Activated naive CD8-positive, alpha-beta T cell treated with anti-CD3 and anti-CD28 coated beads for 36 hours (primary cell): ENCODE measurements at places on chromosomes 6 and 20. TPM values are rescaled to one million over a fixed set of nuclear protein-coding genes. Genes with fewer than 3 reads are reported as not detected.

C6orf52 gene
- 6.3 TPM for total RNA-seq

- DNase-seq: no peak
- no peak overlapping the region for H3K4me3 ChIP-seq
- no peak overlapping the region for H3K27ac ChIP-seq
- no peaks in the 10 kb centered on the region for H3K36me3 ChIP-seq
- no peaks in the 10 kb centered on the region for H3K27me3 ChIP-seq
Observed at GRCh38 chr6:37624121-37624520, 73.6 kb downstream of the MDGA1 start.

DNA sequence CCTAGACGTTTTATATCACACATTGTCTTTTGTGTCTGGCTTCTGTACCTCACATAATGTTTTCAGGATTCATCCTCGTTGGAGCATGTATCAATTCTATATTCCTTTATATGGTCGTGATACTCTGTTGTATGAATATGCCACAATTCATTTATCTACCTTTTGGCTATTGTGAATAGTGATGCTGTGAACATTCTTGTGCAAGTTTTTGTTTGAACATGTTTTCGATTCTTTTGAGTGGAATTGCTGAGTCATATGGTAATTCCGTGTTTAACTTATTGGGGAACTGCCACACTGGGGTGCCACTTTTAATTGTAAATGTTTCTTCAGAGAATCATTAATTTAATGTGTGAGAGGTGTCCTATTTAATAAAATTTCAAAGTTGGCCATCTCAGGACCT is 101.2 kb downstream of the SLC35B3 start:
- no peak overlapping the region for H3K4me3 ChIP-seq
- H3K36me3 ChIP-seq: no peaks in the 10 kb centered on the region
- no peak for DNase-seq
- H3K27me3 ChIP-seq: no peaks in the 10 kb centered on the region
- peaks cover 3% of the 10 kb centered on the region for H3K4me1 ChIP-seq

- peaks cover 28% of the 10 kb centered on the region for H3K36me3 ChIP-seq
- no peak for DNase-seq
- peak overlapping the region; percentile 94 for H3K27ac ChIP-seq
- peaks cover 24% of the 10 kb centered on the region for H3K4me1 ChIP-seq
- no peaks in the 10 kb centered on the region for H3K27me3 ChIP-seq
- peak overlapping the region; percentile 99 for H3K4me3 ChIP-seq
Observed at GRCh38 chr20:36606158-36607066, 833 bp downstream of the RAB5IF start.

GRCh38 chr20:34669094-34669493 is 7.8 kb downstream of the PIGU start:
- H3K27ac ChIP-seq: no peak overlapping the region
- no peaks in the 10 kb centered on the region for H3K27me3 ChIP-seq
- H3K4me1 ChIP-seq: peaks cover 2% of the 10 kb centered on the region
- H3K36me3 ChIP-seq: peaks cover 15% of the 10 kb centered on the region
- no peak for DNase-seq
